ENCODE measurements at places on chromosomes 1 and 21.

- DNase-seq: no peak
Observed at GRCh38 chr21:25385911-25386474, 221.3 kb downstream of the MRPL39 start.

DNA sequence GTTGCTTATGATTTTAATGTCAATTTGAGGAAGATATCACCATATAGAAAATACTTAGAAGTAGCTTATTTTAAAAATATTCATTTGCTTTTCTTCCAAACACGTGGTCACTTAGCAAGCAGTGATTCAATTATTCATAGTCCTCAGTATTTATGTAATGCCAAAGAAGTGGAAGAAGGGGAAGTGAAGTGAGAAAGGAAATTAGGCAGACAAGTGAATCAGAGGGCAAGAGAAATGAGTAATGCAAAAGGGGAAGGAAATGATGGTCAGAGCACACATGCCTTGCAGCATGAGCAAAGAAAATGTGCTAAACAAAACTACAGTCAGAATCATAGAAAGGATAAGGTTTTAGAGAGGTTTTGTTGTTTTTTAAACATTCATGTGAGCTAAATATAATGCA lies 31.8 kb downstream of the SDCCAG8 start:
- no peak for DNase-seq

DNA sequence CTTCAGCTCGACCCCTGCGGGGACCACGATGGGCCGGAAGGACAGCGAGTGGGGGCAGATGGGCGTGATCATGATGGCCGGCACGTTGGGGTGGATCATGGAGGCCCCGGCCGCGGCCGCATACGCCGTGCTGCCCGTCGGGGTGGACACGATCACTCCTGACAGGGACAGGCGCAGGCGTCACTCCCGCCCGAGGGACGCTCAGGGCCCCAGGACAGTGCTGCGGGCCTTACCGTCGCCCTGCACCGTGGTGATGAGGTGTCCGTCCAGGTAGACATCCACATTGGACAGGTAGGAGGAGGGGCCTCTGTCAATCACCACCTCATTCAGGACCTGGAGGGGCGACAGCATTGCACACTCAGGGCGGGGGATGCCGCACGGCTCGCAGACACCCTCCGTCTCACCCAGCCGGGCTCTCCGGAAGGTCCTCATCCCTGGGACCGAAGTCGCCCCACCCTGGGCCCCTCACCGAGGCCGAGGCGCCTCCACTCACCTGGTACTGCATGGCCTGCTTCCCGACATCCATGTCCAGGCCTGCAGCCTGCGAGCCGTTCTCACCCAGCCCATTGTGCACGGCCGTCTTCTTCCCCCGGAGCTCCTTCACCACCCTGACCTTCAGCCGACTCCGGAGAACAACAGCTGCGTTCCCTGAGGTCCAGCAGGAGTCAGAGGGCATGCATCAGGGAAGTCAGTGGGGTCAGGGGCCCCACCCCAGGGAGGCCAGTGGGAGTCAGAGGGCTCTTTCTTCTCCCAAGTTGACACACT lies 24.0 kb downstream of the NADK start:
- peak; percentile 78 for DNase-seq

DNA sequence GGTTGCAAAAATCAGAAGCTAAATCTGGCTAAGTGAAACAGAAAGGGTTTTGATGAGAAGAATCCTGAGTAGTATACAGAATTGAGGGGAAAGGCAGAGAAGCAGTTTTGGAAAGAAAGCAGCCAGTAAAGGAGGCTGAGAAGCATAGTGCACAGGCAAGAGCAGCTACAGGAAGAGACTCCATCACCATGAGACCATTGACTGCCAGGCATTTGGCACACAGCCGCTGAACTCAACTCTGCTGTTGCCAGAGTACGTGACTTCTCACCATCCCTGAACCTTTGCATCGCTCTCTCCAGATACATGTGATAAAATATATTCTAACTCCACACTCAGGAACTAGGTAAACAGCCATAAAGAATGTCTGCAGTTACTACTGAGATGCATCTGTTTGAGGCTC lies 128.3 kb upstream of the C1orf21 start:
- no peak for DNase-seq

DNA sequence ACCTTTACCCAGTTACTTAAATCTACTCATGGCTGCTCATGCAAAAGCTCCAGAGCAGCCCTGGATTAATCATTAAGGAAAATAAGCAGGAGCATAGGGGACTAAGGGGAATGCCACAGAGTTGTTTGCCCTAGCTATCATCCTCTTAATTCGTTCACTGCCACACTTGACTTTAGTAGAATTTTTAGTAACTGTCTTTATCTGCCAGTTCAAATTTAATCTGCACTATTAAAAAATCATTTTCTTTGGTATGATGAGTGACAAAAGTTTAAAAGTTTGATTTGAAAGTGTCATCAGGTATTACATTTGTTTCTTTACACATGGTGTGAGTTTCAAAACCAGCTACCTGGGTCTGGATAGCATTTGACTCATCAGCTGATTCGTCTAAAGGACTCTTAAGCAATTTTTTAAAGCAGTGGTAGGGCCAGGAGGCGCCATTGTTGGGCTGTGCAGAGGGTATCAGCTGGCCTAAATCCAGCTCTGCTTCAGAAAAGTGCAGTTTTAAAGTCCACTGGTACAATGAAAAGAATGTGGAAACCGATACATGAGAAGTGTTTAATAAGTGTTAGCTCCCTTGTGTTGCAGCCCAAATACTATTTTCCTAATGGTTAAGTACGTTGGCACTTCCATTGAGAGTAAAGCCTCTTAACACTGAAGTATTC lies 69.9 kb upstream of the DR1 start:
- no peak for DNase-seq

DNA sequence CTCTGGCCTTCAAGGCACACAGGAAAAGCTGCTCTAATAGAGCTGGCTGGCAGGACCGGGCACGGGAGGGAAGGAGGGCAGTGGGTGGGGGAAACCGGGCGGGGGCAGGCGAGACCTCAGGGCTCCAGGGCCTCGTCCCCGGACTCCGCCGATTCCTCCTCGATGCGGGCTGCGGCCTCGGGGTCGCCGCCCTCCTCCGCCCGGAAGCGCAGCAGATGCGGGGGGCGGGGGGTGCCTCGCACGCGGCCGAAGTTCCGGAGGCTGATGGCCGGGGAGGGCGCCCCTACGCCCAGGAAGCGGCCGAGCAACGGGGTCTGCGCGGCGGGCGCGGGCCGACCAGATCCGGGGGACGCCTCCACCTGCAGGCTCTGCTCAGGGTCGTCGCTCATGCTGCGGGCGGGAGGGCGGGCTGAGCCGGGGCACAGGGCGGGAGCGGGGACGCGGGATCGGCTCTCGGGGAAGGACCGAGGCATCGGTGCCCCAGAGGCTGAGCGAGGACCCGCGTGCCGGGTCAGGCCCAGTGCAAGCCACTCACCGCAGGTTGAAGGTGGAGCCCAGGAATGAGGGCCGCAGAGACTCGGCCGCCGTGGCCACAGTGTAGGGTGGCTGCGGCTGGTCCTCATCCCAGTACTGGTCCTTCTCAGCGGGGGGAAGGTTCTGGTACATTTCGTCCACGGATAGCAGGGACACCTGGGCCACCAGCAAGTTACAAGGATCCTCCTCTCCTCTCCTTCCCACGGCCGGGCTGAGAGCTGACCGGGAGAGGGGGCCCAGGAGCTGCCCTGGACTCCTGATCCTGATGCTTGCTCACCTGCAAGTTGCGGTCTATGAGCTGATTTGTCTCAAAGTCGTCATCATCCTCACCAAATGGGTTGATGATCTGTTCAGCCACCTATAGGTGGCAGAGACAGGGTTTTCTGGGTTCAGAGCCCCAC lies 3.6 kb downstream of the BEST4 start:
- DNase-seq: peak; percentile 80

GRCh38 chr1:48794816-48795215 lies 18.1 kb upstream of the BEND5 start:
- DNase-seq: no peak

DNA sequence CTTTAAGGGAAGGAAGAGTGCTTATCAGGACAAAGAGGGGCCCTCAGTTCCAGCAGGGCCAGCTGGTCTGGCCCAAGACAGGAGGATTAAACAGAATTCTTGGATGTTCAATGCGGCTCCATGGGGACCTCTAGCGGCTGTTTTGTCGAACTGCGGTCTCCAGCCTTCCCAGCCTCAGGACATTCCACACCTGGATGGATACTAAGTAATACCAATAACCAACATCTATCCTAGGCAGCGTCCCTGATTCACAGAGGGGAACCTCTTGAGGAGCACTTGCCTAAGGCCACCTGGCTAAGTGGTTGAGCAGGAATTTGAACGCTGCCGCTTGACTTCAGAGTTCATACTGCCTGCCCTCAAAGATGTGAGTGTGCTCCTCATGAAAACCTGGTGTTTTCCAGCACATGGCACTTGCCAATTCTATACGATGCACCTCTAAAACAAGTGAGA lies 15.5 kb upstream of the CD247 start:
- DNase-seq: peak; percentile 88

- no peak for DNase-seq
Observed at GRCh38 chr1:115113766-115114165, 24.5 kb upstream of the TSPAN2 start.

GRCh38 chr1:29256979-29257804 lies 20.9 kb downstream of the PTPRU start:
- peak; percentile 80 for DNase-seq

DNA sequence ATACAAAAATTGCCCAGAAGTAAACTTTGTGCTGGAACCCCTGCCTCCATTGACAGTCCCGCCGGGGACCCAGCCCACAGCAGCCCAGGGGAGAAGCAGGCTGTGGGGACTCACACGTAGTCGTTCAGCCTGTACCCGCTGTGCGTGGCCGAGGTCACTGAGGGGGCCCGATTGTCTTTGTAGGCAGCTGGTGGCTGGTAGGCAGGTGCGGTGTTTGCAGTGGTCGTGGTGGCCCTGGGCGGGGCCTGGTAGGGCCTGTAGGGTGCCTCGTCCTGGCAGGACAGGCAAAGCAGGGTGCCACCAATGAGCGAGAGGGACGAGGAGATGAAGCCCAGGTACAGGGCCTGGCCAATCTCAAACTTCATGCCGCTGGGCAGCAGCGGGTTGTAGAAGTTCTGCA lies 19.1 kb downstream of the CLDN14 start:
- peak; percentile 66 for DNase-seq
